ENCODE measurements at places on chromosomes 1 and 21.
A peak's percentile ranks its signal among the peaks of the same experiment; 100 is the strongest.

DNA sequence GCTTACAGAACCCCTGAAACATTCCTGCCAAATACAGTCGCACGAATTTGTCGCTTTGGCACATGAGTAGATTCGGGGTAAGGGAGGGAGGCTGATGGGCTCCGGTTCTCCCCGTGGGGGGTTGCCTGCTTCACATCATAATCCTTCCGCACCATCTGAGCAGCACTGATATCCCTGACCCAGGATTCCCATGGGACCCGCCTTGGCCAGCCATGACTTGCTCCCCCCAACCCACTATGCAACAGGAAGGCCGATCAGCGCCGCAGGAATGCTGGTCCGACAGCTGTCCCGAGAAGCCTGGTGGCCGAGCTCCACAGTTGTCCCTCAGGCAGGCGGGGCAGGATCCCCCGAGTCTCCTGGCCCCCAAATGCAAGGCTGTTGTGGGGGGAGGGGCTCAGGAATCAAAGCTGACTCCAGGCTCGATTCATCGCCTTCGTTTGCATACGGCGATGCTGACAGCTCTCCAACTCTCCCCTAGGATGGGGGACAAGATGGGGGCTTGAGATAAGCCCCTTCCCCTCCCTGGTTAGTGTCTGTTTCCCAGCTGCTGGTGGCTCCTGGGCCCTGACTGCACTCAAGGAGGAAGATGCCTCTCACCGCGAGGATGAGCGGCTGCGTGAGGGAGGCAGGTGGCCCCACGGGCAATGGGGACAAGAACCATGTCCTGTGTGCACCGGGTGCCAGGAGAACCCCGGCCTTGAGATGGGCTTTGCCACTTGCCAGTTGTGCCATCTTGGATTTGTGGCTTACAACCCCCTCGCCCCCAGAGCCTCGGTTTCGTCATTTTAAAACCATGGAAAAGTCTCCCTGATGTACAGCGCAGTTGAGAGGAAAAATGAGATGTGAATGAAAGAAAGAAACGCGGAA lies 9.3 kb downstream of the DRAXIN start:
- no peak for DNase-seq

- DNase-seq, result no peak
These were observed 5.5 kb downstream of the UCK2 start for GRCh38 chr1:165832902-165833301.

- DNase-seq, result no peak
These were observed 1.2 kb upstream of the WNT3A start for GRCh38 chr1:228005511-228006033.

DNA sequence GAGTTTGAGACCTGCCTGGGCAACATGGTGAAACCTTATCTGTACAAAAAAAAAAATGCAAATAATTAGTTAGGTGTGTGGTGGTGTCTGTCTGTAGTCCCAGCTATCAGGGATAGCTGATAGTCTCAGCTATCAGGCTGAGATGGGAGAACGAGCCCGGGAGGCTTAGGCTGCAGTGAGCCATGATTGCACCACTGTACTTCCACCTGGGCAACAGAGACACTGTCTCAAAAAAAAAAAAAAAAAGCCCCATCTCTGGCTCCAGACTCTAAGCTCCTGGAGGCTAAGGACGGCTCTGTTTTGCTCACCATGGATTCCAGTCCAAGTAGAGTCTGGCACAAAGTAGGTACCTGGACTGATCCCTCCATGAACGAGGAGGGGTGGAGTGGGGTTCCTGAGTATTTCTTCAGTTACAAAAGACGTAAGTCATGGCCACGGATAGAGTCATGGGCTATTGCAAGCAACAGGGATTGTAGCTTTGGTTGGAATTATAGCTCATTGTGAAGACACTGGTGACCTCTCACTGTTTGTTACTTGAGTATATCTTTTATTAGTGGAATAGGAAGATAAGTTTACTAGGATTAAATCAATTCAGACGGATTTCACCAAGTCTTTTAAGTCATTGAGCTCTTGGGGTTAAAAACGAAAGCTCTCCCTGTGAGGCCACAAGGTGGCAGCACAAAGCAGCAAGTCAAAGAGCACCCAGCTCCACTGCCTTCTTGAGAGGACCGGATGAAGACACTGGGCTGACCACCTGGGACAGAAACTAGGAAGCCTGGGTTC lies 35.6 kb upstream of the TMEM61 start:
- peak; percentile 85 for DNase-seq

DNA sequence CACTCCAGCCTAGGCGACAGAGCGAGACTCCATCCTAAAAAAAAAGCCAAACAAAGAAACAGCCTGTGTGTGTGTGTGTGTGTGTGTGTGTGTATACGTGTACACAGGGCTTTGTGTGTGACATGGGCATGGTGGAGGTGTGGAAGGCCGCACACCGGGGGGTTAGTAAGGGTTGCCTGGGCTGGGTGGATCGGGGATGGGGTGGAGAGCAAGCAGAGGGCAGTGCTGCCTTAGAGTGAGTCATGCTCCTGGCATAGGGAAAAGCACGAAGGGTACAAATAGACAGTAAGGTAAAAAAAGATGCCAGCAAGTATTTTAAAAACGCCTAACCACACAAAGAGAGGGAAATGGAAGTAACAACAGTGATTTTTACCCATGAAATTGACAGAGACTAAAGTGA lies 6.2 kb downstream of the PRMT2 start:
- DNase-seq, result no peak

GRCh38 chr1:89951766-89952604 lies 42.9 kb upstream of the ZNF326 start:
- no peak for DNase-seq

DNA sequence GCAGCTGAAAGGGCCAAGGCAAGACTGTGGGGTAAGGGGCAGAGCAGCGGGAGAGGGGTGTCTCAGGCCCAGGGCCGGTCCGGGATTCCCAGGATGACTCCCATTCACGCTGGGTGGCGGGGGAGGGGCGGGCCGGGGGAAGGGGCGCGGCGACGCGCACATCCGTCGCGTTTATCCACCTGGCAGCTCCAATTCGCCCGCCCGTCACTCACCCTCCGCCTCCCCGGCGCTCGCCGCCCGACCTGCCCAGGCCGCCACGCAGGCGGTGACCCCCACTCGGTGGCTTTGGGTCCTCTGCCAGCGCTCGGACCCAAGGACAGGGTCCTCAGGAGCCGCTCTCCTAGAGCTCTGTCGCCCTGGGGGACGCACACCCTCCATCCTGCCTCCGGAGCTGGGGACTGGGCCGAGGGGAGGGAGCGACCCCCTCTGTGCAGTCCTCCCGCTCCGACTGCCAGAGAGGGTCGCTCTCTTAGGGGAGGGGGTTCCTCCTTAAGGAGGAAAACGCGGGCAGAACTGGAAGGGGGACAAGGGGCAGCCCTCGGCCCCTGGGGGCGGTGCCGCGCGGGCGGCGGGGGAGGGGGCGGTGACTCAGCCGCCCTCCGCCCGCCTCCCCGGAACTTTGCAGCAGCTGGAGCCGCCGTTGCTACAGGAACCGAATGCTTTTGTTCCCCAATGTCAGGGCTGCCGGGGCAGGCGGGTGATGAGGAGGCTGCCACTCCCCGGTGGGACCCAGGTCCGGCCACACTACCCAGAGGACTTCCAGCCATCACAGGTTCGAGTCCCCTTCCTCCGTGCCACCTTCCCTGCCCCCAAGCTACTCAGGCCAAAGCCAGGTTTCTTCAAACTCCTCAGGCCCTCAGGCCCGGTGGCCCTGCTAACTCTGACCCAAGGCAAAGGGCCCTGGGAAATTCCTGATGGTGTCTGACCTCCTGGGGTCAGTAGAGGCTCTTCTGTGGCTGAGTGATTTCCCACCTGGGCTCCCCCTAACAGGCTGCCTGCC lies 3.4 kb downstream of the ADGRB2 start:
- peak; percentile 53 for DNase-seq

DNA sequence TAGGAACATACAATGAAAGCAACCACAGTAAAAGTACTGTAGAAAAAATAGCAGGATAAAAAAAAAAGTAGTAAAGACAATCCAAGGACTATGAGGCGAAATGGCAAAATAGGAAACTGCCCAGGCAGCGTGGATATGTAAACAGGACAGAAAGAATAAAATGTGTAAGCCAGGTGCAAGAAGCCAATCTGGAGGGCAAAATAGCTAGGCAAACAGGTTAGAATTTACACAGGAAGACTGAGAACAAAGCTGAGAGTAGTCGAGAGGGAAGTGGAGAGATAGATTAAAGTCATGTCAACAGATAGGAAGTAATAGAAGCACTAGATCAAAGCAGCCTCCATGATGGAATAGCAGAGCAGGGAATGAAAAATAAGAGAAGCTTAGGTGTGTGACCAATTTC lies 124.2 kb upstream of the B3GALT2 start:
- no peak for DNase-seq

- DNase-seq, result peak; percentile 82
These were observed 25.5 kb downstream of the ETV3L start for GRCh38 chr1:157073944-157074685.

GRCh38 chr1:47190857-47191256 lies 1.0 kb upstream of the PDZK1IP1 start:
- no peak for DNase-seq

DNA sequence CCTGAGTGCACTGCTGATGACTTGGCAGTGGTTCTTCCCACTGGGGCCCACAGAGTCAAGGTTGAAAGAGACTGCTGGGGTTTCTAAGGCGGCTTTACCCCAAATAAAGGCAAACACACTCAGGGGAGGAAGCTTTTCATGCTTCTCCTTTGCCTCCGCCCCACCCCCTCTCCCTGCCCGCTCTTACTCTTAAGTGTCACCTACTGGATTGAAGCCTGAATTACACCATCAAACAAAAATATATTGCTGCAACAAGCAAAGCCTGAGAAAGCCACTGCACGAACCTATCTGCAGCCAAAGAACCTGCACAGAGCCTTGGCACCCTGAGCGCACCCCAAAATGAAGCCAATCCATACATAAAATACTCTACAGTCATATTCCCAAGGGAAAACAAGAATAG lies 63.1 kb downstream of the PTGFR start:
- DNase-seq, result peak; percentile 24

- no peak for DNase-seq
These were observed 60.7 kb upstream of the TBX15 start for GRCh38 chr1:119048624-119049404.

DNA sequence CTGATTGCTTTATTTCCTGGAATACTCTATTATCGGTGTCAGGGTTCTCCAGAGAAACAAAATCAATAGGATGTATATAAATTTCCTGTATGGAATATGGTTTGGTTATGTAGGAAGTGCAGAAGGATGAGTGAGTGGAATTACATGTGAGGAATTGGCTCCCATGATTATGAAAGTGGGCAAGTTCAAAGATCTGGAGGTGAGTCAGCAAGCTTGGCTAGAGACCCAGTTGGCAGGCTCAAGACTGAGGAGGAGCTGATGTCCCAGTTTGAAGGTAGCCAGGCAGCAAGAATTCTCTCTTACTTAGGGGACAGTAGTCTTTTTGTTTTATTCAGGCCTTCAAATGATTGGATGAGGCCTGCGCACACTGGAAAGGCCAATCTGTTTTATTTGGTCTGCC lies 57.5 kb downstream of the MAP3K7CL start:
- peak; percentile 93 for DNase-seq

GRCh38 chr1:97190326-97190725 lies 468.7 kb downstream of the PTBP2 start:
- DNase-seq, result peak; percentile 71

GRCh38 chr1:223003549-223003948 lies 139.5 kb downstream of the TLR5 start:
- DNase-seq, result no peak

DNA sequence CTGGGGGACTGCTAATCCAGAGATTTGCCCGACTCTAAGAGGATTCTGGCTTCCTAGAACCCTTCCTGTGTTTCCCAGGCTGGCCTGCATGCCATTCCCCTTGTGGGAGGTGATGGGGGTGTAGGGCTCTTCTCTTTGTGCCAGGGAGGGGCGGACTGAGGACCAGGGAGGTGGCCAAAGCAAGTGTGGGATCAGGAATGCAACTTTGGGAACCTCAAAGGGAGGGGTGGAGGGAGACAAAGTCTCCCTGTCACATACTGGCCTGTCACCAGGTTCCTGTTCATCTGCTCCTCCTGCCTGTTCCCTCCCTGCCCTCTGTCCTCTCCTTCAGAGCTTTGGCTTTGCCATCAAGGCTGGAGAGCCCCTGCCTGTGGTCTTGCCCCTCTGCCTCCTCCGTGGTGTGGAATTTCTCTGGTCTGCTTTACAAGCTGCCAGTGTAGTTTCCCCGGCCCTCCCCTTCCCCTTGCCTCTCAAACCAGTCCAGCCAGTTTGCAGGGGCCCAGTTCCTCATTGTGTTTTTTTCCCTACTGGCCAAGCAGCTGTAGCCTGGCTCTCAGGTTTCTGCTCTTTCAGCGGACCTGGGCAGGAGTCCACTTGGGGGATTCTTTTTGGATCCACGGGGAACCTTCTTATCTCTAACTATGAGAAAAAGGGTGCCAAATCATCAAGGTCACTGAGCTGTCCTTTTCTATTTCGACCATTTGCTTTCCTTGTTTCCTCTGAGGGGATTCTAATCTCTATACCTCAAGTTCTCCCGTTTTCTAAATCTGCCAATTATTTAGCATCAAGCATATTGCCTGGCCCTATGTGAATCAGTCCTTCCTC lies 1.8 kb downstream of the CGN start:
- peak; percentile 85 for DNase-seq

- no peak for DNase-seq
These were observed 156.9 kb downstream of the LRRC40 start for GRCh38 chr1:70048336-70049094.

DNA sequence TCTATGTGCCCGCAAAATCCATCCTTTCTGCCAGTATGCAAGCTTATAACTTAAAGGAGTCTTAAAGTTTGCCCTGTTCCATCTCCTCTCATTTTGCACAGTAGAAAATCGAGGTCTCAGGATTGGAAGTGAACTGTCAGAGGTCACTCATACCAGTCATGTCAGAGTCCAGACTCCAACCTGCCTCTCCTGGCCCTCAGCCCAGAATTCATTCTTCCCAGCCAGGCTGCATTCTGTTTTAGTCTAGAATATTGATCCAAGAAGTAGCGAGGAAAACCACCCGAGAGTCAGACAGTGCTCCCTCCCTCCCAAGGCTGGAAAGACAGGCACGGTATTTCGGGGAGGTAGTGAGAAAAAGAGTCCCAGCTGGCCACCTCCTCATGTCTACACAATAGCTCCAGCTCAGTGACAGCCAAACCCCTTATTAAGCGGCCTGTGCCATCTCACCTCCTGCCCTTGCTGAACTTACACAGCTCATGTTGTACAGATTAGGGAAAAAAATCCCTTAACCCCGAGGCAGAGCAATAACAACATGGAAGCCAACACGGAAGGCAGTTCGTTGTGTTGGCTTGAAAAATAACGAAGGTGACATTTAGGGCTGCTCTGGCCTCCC lies 89.4 kb downstream of the OMA1 start:
- DNase-seq, result no peak

DNA sequence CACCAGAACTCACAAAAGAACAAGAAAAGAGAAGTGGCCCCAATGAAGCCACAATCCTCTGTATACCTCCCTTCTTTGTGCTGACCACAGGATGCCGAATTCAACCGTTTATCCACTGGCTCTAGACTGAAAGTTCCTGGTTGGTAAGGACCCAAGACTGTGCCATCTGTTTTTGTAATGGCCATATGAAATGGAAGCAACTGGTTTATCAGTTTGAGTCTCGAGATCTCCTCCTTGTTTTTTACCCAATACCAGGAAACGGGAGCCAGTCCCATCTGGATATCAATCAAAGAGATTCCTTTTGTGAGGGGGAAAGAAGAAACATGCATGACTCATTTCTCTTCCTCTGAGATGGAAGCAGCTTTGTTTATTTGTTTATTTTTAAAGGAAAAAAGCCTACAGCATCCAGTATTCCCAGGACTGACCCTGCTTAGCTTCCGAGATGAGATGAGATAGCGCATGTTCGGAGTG lies 32.4 kb upstream of the ZNF124 start:
- no peak for DNase-seq

GRCh38 chr1:215819114-215819513 lies 252.0 kb downstream of the KCTD3 start:
- no peak for DNase-seq
